ENCODE measurements at places on chromosomes 7 and 10.

GRCh38 chr7:132708470-132708869 is 132.2 kb upstream of the PLXNA4 start:
- no peak for DNase-seq

- peak; percentile 75 for DNase-seq
Measured at GRCh38 chr7:77439572-77439971, 23.4 kb upstream of the GSAP start.

DNA sequence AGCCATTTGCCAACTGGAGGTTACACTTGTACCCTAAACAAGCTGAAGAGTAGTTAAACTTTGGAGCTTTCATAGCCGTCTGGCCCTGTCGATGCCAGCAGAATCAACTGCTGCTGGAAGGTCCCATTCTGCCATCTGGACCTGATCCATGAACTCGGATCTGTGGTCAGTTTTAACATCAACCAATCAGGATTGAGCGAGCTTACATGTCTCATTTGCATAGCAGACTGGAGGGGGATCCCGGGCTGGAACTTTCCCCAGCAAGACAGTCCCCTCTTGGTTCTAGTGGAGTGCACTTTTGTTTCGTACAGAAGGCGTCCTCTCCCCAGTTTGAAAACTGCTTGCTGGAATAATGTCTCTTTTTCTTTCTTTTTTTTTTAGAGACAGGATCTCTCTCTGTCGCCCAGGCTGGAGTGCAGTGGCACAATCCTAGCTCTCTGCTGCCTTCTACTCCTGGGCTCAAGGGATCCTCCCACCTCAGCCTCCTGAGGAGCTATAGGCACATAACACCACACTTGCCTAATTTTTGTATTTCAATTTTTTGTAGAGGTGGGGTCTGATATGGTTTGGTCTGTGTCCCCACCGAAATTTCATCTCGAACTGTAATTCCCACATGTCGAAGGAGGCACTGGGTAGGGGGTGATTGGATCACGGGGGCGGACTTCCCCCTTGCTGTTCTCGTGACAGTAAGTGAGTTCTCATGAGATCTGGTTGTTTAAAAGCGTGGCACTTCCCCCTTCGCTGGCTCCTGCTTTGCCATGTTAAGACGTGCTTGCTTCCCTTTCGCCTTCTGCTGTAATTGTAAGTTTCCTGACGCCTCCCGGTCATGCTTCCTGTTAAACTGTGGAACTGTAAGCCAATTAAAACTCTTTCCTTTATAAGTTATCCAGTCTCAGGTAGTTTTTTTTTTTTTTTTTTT is 42.8 kb upstream of the SEPHS1 start:
- no peak for DNase-seq

GRCh38 chr7:33882950-33883670 is 22.2 kb upstream of the BMPER start:
- no peak for DNase-seq

GRCh38 chr7:141915565-141915964 is 634 bp upstream of the OR9A4 start:
- DNase-seq: no peak

- no peak for DNase-seq
Measured at GRCh38 chr7:23474094-23474828, 4.0 kb upstream of the IGF2BP3 start.

- no peak for DNase-seq
Measured at GRCh38 chr7:128810997-128811396, 19.2 kb upstream of the FLNC start.

- DNase-seq: no peak
Measured at GRCh38 chr7:132750096-132750495, 173.8 kb upstream of the PLXNA4 start.

DNA sequence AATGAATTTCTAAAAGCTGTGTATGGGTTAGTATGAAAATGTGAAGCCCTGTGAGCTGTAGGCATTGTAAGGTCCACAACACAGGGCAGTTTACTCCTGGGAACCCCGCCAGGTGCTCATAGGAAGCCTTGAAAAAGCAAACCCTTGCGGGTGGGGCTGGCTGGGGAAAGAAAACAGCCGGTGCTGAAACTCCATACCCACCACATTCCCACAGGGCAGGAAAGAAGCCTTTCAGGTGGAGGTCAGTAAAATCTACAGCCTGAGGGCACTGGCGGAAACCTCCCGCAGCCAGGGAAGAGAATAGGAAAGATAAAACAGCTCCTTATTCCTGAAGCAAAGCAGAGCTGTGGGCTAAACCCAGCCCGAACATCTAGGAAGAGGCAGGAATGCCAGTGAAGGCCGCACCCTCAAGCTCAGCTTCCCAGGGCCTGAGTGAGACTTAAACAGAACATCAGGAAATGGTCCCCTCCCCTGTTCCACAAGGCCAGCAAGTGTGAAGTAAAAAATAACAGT is 34.7 kb downstream of the PODXL start:
- no peak for DNase-seq

Data from head of caudate nucleus (tissue), 42 donors.